ENCODE measurements at places on chromosomes 2 and 18. TPM values are rescaled to one million over a fixed set of nuclear protein-coding genes. Genes with fewer than 3 reads are reported as not detected.

GRCh38 chr2:10373931-10374330 lies 71.2 kb downstream of the HPCAL1 start:
- DNase-seq = no peak

GRCh38 chr2:58976375-58977071 lies 735.4 kb upstream of the FANCL start:
- DNase-seq = no peak

- no peak for DNase-seq
Measured at GRCh38 chr2:189865826-189866225, 81.6 kb downstream of the PMS1 start.

- DNase-seq = no peak
Measured at GRCh38 chr2:35831385-35831784, 524.2 kb upstream of the CRIM1 start.

DNA sequence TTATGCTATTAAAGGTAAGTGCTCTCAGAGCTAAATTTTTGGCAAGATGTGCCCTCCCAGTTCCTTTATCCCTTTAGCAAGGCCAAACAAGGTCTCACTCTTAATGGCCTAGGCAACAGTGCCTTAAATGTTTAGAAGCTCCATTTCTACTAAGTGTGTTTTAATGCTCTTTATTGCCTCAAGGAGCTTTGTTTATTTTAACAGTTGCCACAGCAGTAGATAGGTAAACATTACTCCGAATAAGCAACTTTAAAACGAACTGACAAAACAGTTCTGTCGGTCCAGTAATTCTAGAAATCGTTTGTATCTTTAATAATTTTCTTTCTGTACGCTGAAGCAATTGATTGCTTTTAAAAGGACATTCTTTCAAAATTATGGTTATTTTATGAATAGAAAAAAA lies 74.5 kb downstream of the PIEZO2 start:
- DNase-seq = no peak

DNA sequence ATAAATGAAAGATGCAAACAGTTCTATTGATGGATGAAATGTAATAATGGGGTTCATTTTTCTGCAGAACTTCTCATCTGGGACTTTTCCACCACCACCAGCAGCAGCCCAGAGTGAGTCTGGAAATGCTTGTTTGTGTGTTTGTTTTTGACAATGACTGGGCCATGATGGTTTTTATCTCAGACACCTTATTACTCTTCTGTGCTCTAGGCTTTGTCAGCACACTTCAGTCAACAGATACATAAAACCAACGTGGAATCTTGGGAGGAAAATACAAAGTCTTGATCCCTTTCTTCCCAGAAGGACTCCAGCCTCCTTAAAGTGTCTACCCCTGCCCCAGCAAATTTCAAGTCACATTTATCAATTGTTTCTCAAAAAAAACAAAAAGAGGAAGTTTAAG lies 134.0 kb downstream of the MREG start:
- DNase-seq = no peak

GRCh38 chr2:237964578-237965404 lies 2.0 kb upstream of the UBE2F start:
- DNase-seq = peak; percentile 94

GRCh38 chr18:49878567-49879270 lies 65.4 kb upstream of the ACAA2 start:
- peak; percentile 74 for DNase-seq

GRCh38 chr2:209424781-209425470 lies 1.1 kb downstream of the MAP2 start:
- no peak for DNase-seq

GRCh38 chr18:75785206-75785605 lies 357.7 kb upstream of the SMIM21 start:
- no peak for DNase-seq

DNA sequence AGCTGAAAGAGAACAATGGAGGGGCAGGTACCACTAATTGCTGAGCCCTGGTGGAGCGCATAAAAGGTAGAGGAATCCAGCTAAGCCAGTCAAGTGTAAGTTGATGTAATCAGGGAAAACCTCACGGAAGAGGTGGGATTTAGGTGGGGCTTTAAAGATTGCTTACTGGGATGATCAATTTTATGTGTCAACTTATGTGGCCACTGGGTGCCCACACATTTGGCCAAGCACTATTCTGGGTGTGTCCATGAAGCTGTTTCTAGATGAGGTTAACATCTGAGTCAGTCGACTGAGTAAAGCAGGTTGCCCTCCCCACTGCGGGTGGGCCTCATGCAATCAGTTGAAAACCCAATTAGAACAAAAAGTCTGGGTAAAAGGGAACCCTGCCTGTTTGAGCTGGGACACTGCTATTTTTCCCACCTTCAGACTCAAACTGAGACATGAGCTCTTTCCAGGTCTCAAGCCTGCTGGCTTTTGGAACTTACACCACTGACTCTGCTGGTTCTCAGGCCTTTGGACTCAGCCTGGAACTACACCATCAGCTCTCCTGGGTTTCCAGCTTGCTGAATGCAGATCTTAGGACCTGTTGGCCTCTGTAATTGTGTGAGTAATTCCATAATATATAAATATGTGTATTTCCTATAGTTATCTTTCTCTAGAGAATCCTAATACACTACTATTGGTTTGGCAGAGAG lies 67.3 kb downstream of the MYO5B start:
- peak; percentile 13 for DNase-seq

DNA sequence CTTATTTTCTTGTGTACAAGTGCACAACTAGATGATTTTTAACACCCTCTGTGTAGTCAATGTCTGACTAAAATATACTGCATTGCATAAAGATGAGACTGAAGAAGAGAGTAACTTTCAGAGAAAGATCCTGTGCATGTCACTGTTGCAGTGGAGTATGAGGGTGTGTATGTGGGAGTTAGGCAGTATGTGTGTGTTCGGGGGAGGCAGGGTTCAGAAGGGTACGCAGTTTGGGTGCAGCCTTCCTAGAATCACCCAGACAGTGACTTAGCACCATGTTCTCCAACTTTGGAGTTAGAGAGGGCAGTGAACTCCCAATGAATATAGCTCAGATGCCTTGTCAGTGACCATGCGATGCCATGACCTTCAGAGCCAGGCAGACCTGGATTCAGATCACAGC lies 84.6 kb downstream of the LRATD1 start:
- no peak for DNase-seq

GRCh38 chr2:68943581-68944568 lies 8.8 kb downstream of the GKN2 start:
- peak; percentile 14 for DNase-seq

- DNase-seq = no peak
Measured at GRCh38 chr2:157418239-157418641, 25.6 kb downstream of the CYTIP start.

- no peak for DNase-seq
Measured at GRCh38 chr2:43841949-43842865, 3.4 kb downstream of the ABCG8 start.

DNA sequence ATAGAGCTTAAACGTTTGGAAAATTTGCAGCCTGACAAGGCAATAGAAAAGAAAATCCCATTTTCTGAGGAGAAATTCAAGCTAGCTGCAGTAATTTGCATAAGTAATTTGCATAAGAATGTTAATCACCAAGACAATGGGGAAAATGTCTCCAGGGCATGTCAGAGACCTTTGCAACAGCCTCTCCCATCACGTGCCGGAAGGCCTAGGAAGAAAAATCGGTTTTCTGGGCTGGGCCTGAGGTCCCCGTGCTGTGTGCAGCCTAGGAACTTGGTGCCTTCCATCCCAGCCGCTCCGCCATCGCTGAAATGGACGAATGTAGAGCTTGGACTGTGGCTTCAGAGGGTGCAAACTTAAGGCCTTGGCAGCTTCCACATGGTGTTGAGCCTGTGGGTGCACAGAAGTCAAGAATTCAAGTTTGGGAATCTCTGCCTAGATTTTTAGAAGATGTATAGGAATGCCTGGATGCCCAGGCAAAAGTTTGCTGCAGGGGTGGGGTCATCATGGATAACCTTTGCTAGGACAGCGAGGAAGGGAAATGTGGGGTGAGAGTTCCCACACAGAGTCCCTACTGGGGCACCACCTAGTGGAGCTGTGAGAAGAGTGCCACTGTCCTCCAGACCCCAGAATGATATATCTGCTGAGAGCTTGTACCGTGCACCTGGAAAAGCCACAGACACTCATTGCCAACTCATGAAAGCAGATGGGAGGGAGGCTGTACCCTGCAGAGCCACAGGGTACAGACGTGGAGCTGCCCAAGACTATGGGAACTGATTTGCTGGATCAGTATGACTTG lies 164.6 kb downstream of the GULP1 start:
- no peak for DNase-seq

DNA sequence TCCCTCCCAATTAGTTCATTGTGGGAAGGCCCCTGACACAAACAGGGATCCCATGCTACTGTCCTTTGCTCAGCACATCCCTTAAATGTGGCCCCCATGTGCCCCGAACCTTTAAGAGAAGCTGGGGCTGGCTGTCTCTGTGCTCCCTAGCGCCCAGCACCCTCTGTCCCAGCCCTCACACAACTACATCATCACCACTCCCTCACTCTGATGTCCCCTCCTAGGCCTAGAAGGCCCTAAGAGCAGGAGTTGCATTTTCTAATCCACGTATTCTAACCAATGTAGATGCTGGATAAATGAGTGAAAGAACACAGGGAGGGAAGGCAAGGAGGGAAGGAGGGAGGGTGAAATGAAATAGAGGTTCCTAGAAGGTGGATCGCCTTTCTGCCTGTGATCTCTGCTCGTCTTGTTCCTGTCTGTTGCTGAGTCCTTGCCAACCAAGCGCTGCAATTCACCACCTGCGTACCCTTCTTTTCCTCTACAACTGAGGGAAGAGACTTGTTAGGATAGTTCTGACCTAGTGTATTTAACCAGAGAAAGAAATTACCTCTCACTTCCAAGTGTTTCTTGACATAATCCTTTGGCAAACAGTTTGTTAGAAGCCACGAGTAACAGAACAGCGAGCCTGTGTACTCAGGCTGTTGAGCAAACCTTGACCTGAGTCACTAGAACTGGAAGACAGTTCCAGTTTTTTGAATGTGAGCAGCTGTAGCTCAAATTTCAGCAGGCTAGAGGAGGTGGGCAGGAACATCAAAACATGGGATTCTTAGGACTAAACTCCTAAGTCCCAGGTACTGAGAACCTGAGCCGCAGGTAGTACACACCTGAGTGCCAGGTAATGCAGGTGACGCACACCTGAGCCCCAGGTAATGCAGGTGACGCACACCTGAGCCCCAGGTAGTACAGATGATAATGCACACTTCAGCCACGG lies 181.5 kb upstream of the ID2 start:
- DNase-seq = no peak

- no peak for DNase-seq
Measured at GRCh38 chr2:238874330-238875050, 26.6 kb downstream of the TWIST2 start.

- DNase-seq = no peak
Measured at GRCh38 chr2:59921743-59922142, 631.7 kb downstream of the BCL11A start.

DNA sequence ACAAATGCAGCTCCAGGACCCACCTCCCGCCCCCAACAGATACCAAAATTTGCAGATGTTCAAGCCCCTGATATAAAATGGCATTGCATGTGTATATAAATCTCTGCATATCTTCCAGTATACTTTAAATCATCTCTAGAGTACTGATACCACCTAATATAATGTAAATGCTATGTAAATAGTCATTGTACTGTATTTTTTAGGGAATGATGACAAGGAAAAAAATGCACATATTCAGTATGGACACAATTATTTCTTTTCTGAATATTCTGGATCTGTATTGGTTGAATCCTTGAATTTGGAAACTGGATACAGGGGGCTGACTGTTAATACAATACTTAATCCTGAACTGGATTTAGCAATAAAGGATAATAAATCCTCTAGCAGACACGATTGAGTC lies 67.7 kb downstream of the FRZB start:
- no peak for DNase-seq

DNA sequence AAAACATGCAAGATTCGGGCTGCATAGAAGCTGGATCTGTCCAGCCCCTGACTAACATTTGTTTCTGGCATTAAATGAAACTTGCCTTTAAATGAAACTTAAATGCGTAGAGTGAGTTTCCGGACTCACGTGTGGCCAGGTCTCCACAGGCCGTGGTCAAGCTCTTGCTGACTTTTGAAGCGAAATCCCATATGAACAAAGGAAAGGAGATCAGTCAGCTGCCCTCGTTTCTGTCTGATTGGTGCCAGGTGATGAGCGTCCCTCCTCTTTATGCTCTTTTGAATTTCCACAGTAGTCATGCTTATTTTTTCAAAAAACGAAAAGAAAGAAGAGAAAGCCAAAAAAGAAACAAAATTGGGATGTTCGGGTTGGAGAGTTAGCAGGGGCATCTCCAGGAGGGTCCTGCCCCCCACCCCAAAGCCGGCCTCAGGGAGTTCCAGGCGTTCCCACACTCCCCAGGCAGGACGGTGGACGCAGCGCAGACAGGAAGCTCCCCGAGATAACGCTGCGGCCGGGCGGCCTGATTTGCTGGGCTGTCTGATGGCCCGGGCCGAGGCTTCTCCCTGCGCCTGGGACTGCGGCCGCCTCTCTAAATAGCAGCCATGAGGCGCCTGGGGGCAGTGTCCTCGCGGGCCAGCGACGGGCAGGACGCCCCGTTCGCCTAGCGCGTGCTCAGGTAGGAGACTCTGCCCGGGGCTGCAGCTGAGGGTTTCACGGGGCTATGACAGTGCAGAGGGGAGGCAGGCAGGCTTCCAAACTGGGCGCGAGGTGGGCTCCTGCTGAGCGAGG lies at the start of gene COLEC11:
COLEC11 (plus strand) TSS at position 620 of the 789 bp plus-strand sequence. CDS start 9,229 bp downstream, outside the sequence.
- DNase-seq = peak; percentile 13

GRCh38 chr2:229130522-229130921 lies 140.6 kb downstream of the PID1 start:
- no peak for DNase-seq

GRCh38 chr2:88542668-88543067 lies 84.6 kb downstream of the EIF2AK3 start:
- no peak for DNase-seq

- DNase-seq = peak; percentile 13
Measured at GRCh38 chr2:168241208-168241607, 6.2 kb downstream of the STK39 start.

THSD7B gene
- 0.14 TPM for total RNA-seq

SDC1 gene
- 74.3 TPM for total RNA-seq

C2orf80 gene
- total RNA-seq = not detected

STAT4 gene
- 1.6 TPM for total RNA-seq

AFF3 gene
- 14.7 TPM for total RNA-seq

ABCA12 gene
- total RNA-seq = 4.4 TPM

LONRF2 gene
- 0.62 TPM for total RNA-seq

SUPT7L gene
- total RNA-seq = 25.9 TPM

CCDC68 gene
- 2.2 TPM for total RNA-seq

GPR75 gene
- 5.0 TPM for total RNA-seq

ATF2 gene
- 55.8 TPM for total RNA-seq

SFT2D3 gene
- total RNA-seq = 2.9 TPM

ERLEC1 gene
- total RNA-seq = 54.2 TPM

C2orf81 gene
- 2.1 TPM for total RNA-seq

TUBA3E gene
- not detected for total RNA-seq

GREB1 gene
- 14.5 TPM for total RNA-seq

ZNF519 gene
- 7.7 TPM for total RNA-seq

All from astrocyte (in vitro differentiated cells and primary cell).